ENCODE measurements at places on chromosomes 5 and 9.
A peak's percentile ranks its signal among the peaks of the same experiment; 100 is the strongest.

DNA sequence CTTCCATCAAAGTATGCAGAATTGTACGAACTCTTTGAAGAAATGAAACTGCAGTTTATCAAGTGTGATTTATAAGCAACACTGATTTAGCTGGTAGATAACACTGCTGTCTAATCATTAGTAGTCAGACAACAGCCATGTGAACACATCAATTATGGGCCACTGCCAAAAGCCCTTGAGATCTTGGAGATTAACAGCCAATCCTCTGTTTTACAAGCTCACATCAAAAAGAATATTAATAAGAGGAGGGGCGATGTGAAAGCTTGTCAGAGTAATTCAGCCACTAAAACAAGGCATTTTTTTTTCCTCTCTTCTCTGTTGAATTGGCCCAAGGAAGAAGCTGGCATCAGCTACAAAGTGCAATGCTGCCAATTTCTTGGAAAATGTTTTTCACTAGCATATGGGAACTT, 28.1 kb downstream of the ZNF608 start:
- H3K4me1 ChIP-seq, result no peaks in the 10 kb centered on the region
- no peaks in the 10 kb centered on the region for H3K36me3 ChIP-seq
- no peak overlapping the region for H3K27ac ChIP-seq
- no peaks in the 10 kb centered on the region for H3K27me3 ChIP-seq

GRCh38 chr9:125633116-125633745, 73.8 kb downstream of the MAPKAP1 start:
- H3K36me3 ChIP-seq, result no peaks in the 10 kb centered on the region
- no peak for DNase-seq
- H3K27ac ChIP-seq, result peak overlapping the region; percentile 64
- no peaks in the 10 kb centered on the region for H3K27me3 ChIP-seq

GRCh38 chr9:113361304-113362018, 12.1 kb downstream of the BSPRY start:
- no peak for DNase-seq
- no peaks in the 10 kb centered on the region for H3K4me1 ChIP-seq
- H3K27me3 ChIP-seq, result no peaks in the 10 kb centered on the region
- no peak overlapping the region for H3K27ac ChIP-seq
- no peak overlapping the region for H3K4me3 ChIP-seq

DNA sequence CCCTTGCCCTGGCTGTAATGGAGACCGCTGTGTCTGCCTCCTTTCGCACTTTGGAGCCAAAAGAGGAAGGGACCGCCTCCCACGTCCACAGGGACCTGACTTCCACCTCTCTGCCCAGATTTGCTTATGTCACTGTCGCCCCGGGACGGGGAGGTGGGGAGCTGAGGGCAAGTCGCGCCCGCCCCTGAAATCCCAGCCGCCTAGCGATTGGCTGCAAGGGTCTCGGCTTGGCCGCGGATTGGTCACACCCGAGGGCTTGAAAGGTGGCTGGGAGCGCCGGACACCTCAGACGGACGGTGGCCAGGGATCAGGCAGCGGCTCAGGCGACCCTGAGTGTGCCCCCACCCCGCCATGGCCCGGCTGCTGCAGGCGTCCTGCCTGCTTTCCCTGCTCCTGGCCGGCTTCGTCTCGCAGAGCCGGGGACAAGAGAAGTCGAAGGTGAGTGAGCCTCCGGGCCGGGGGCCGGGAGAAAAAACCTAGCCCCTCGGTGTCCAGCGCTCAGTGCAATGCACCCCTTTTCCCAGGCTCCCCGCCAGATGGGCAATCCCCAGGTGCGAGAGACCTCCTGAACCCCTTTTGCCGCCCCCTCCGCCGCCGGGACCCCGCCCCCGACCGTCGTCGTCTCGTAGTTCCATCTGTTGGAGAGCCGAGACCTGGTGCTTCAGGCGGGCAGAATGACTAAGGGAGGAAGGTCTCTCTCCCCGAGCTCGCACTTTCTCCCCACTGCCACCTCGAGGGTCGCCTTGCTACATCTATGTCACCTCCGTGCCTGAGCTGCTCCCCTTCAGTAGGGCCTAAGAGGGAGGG, at the start of gene GPX3:
Gene GPX3, plus strand, starts transcription at position 288 of the 807 bp plus-strand sequence. Its CDS starts 64 bp downstream, at position 352.
- peaks cover 33% of the 10 kb centered on the region for H3K4me1 ChIP-seq
- peak; percentile 93 for DNase-seq
- H3K4me3 ChIP-seq, result peak within 1 kb of the TSS; percentile 75
- no peaks in the 10 kb centered on the region for H3K27me3 ChIP-seq
- H3K36me3 ChIP-seq, result no peaks in the 10 kb centered on the region

- DNase-seq, result no peak
- H3K36me3 ChIP-seq, result no peaks in the 10 kb centered on the region
- no peaks in the 10 kb centered on the region for H3K4me1 ChIP-seq
- no peak overlapping the region for H3K4me3 ChIP-seq
- no peaks in the 10 kb centered on the region for H3K27me3 ChIP-seq
Observed at GRCh38 chr5:127762412-127762811, 59.2 kb downstream of the CCDC192 start.

GRCh38 chr9:29958469-29958868, 2385.2 kb upstream of the C9orf72 start:
- H3K4me1 ChIP-seq, result no peaks in the 10 kb centered on the region
- H3K4me3 ChIP-seq, result no peak overlapping the region
- H3K27ac ChIP-seq, result no peak overlapping the region
- H3K36me3 ChIP-seq, result no peaks in the 10 kb centered on the region
- no peak for DNase-seq

- no peak overlapping the region for H3K4me3 ChIP-seq
- H3K4me1 ChIP-seq, result no peaks in the 10 kb centered on the region
- peaks cover 94% of the 10 kb centered on the region for H3K36me3 ChIP-seq
- no peaks in the 10 kb centered on the region for H3K27me3 ChIP-seq
Observed at GRCh38 chr5:1057485-1058082, 49.0 kb downstream of the NKD2 start.

- no peak overlapping the region for H3K4me3 ChIP-seq
- no peak for DNase-seq
Observed at GRCh38 chr5:10994091-10994986, 233.3 kb upstream of the DAP start.

- no peak overlapping the region for H3K27ac ChIP-seq
- no peak for DNase-seq
- no peak overlapping the region for H3K4me3 ChIP-seq
- no peaks in the 10 kb centered on the region for H3K27me3 ChIP-seq
- no peaks in the 10 kb centered on the region for H3K36me3 ChIP-seq
- no peaks in the 10 kb centered on the region for H3K4me1 ChIP-seq
Observed at GRCh38 chr9:120016231-120016630, 563.7 kb downstream of the CDK5RAP2 start.

DNA sequence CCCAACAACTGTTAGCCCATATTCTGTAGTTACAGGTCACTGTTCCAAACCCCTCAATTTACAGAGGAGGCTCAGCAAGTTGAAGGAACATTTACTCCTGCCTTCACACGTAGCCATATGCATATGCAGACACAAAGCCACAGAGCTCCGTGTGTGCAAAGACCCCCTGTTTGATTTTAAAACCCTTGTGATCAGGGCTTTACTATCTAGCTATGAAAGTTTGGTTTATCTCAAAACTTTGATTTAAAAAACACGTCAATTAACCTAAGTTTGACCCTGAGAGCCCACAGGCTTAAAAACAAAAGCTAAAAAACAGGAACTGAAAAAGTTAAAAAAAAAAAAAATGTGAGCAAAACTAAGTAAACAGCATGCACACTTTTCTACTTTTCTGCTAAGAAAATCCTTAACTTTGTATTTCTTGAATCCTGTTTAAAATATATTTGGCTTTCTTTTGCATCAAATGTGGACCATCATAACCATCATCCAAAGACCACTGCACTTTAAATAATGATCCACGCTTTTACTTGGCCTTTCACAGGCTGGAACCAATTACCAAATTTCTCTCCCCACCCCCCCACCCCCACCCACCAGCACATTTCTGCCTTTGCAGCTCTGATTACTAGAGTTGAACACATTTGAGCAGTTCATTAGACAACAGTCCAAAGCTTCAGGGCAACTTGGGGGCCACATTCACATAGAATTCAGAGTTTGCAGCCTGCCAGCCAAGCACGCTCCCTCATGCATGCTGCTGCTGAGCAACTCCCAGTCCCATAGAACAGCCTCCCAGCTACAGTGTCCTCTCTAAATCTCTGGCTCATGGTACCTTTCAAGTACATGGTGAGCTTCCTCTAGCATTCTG, 128.8 kb upstream of the MAP3K1 start:
- no peaks in the 10 kb centered on the region for H3K27me3 ChIP-seq
- no peak overlapping the region for H3K4me3 ChIP-seq
- no peaks in the 10 kb centered on the region for H3K36me3 ChIP-seq
- peak; percentile 74 for DNase-seq

DNA sequence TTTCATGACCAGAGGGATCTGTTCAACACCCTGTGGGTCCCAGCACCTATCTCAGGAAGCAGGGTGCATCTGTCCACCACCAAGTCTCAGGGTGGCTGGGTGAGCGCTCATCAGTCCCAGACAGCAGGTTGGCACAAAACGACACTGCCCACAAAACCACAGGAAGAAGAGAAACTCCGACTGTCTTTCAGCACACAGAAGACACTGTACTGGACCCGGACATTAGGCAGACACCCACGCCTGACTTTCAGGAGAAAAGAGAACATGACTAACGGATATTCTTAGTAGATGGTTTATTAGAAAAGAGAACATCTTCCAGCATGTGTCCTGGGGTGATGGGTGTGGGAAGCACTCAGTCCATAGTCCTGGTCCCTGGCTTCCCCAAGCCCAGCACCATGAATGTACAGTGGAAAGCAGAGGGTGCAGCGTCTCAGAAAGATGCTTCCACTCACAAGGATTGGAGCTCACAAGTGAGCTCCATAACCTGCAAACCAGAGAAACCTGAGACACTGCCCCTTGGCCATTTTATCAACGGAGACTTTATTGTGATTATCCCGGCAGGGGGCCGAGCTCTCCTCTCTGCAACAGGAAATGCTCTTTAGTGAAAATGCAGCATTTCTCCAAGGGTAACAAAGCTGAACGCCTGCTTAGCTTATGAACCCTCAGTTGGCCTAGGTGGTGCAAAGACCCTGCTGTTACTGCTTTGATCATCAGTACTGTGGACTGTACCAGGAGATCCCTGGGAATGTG, 35.8 kb upstream of the LCP2 start:
- H3K4me3 ChIP-seq, result no peak overlapping the region
- H3K27me3 ChIP-seq, result no peaks in the 10 kb centered on the region
- peak; percentile 79 for DNase-seq
- H3K36me3 ChIP-seq, result no peaks in the 10 kb centered on the region
